Melanocyte of skin (primary cell): ENCODE measurements at places on chromosomes 13 and 19. TPM values are rescaled to one million over a fixed set of nuclear protein-coding genes. Genes with fewer than 3 reads are reported as not detected.

Gene BRCA2
- total RNA-seq = 7.2 and 8.4 TPM in 2 replicates

Gene NKPD1
- total RNA-seq = under 0.01 and 0.15 TPM in 2 replicates

Gene OR4F17
- total RNA-seq = not detected in 2 replicates

Gene KIR3DL2
- total RNA-seq = not detected in 2 replicates

Gene FBXL3
- total RNA-seq = 32.3 and 58.2 TPM in 2 replicates
